ENCODE measurements at places on chromosomes 3 and 15.

DNA sequence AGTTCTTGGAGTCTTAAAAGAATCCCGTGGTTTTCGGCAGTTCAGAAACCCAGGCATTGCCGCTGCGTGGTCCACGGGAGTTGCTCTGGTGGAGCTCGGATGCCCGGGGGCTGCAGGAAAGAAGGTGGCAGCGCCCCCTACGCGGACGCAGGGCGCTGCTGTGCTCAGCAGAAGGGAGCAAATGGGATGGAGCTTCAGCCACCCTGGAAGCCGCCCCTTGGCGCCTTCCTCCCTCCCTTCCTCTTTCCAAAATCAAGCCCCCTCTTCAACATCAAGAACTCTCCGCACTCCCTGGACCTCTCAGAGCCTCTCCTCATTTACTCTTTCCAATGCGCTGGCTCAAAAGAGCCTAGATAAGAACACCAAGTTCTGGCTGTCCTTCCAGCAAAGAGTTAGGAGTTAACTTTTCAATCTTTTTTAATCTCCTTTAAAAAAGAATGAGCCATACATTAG is 880 bp upstream of the CHRNA7 start:
- DNase-seq: no peak

- no peak for DNase-seq
These were observed 70.0 kb upstream of the SKOR1 start for GRCh38 chr15:67755264-67755663.

GRCh38 chr3:194076475-194076874 is 59.5 kb upstream of the HES1 start:
- DNase-seq: no peak

DNA sequence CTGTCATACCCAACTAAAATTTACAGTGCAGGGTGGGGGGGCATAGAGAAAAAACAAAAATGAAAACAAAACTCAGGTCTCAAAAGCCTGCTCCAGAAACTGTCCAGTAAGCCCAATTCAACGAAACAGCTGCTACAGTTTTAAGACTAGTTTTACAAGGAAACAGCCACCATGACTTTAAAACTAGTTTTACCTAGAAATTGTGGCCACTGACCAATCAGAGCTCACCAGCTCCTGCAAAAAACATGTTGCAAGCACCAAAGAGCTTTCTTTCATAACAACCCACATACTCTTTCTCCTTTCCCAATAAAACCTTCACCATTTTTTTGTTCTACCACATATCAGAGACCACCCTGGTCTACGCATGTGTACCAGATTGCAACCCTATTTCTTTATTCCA is 7.3 kb upstream of the CFAP91 start:
- no peak for DNase-seq

DNA sequence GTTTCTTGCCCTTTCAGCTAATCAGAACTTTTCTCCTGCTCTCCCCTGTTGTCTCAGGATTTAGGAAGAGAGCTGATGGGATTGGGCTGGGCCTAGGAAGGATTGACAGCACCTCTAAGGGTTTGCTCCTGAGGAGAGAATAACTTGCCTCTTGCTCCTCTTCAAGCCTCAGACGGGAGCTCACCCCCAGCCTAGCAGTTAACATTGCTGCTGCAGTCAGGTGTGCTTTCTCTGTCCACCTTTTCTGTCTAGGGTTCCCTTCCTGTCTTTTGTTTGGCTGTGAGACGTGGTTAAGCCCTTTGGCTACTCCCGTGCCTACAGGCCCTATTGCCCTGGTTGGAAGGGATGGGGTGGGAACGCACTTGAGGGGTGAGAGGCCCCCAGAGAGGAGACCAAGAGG is 20.1 kb downstream of the TMEM108 start:
- DNase-seq: no peak

- peak; percentile 12 for DNase-seq
These were observed 278.6 kb downstream of the UBE2E2 start for GRCh38 chr3:23481616-23482278.

DNA sequence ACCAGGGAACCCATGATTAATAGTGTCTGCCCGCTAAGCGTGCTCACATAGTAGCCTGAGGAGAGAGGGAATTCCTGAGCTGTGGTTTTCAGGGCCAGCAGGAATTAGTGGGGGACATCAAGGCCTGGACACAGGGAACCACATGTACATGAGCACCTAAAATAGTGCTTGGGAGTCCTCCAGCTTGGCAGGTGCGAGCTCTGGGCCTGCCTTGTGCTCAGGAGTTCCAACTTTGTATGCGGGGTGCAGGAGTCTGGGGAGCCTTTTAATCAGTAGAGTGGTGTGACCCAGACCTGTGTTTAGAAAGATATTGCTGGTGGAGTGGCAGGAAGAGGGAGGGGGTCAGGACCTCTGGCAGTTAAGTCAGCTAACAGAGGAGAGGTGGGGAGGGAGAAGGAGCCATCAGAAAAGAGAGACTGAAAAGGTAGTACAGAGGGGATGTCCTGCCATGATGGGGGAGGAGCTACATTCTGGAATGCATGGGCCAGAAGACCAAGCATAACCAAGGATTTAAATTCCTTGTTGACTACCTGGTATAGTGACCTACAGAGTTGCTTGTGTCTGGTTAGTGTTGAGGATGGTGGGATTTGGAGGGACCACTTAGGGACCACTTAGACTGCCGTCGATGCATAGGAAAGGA is 1.9 kb downstream of the DAG1 start:
- DNase-seq: no peak

DNA sequence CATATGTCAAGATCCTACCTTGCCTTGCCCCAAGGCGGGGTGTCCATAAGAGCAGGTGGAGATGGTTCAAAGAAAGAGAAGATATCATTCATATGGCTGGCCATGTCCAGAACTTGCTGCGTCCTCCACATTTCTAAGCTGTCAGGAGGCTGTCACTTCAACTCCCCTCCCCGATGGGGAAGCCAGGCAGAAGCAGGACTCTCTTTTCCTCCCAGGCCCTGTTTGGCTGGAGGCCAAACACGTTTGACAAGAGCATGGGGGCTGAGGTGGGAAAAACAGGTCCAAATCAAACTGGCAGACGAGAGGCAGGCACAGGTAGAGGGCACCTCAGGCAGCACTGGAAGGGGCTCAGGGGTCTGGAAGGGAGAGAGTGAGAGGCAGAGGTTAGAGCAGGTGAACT is 37.7 kb downstream of the MESD start:
- no peak for DNase-seq

DNA sequence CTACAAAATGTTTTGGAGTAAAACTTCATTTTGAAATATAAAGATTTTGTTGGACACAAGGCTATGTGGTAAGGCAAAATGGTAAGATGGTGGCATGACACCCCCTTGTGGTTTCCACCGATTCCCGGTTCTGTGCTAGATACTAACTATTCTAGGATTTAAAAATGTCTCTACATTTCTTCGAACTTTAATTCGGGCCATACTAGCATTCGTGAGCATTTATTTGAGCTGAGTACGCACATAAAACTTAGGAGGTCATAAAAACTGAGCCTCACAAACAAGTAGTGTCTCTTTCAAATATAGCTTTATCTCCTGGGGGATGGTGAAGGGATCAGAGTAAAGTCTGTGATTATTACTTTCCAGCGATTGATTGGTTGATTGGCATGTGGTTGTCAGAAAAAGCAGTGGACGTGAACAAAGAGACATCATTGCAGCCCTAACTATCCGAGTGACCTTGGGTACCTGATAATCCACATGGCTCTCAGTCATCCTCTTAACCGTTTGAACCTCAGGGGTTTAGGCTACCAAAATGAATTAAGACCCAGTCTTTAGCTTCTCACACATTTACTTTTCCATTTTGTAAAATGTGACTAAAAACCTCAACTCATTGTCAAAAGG is 1.1 kb upstream of the ZNF639 start:
- no peak for DNase-seq

DNA sequence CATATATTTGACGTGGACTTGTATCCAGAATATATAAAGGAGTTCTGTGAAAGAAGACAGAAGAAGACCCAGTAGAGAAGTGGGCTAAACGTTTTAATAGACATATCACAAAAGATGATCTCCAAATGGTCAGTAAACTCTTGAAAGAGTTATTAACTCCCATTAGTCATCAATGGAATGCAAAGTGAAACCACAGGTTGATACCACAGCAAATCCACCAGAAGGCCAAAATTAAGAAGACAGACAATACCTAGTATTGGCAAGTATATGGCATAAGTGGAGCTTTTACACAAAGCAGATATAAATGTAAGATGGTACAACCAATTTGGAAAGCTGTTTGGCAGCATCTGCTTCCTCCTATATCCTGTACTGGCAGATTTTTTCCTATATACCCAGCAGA is 6.0 kb downstream of the SPATA16 start:
- DNase-seq: no peak

GRCh38 chr3:50189274-50189673 is 2.1 kb upstream of the GNAT1 start:
- peak; percentile 66 for DNase-seq

DNA sequence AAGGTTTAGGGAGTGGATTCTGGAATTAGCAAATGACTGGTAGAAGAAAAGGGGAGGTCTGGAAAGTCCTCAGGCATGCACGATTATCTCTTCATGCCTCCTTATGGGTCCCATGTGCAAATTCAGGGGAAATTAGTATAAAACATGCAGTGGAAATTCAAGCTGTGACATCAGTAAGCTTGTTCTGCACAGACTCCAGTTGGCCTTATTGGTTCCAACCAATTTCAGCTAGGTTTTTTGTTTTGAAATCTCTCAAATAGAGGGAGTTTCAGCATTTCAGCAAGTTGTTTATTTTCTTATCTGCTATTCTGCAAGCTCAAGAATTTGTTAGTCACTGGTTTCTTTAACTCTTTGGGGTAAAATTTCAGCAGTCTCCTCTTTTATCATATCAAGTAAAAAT is 774 bp upstream of the TMCO5A start:
- DNase-seq: peak; percentile 56

- DNase-seq: no peak
These were observed 123.9 kb downstream of the IL20RB start for GRCh38 chr3:137081711-137082110.

- DNase-seq: no peak
These were observed 172.3 kb downstream of the MYRIP start for GRCh38 chr3:39981547-39982184.

DNA sequence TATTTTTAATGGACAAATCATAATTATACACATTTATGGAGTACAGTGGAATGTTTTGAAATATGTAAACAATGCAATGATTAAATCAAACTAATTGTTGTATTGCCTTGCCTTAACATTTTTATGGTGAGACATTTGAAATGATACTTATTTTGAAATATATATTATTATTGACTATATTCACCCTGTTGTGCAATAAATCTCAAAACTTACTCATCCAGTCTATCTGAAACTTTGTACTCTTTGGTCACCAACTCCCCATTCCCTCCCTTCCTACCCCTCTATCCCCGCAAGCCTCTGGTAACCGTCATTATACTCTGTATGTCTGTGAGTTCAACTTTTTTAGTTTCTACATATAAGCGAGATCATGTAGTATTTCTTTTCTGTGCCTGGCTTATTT is 74.7 kb upstream of the GOLGA6B start:
- no peak for DNase-seq

- DNase-seq: no peak
These were observed 18.9 kb downstream of the SST start for GRCh38 chr3:187651282-187651681.

- DNase-seq: no peak
These were observed 262.9 kb downstream of the IL5RA start for GRCh38 chr3:2847062-2847841.

GRCh38 chr3:136979204-136979603 is 21.4 kb downstream of the IL20RB start:
- no peak for DNase-seq

GRCh38 chr3:99662838-99663570 is 24.6 kb downstream of the COL8A1 start:
- no peak for DNase-seq

DNA sequence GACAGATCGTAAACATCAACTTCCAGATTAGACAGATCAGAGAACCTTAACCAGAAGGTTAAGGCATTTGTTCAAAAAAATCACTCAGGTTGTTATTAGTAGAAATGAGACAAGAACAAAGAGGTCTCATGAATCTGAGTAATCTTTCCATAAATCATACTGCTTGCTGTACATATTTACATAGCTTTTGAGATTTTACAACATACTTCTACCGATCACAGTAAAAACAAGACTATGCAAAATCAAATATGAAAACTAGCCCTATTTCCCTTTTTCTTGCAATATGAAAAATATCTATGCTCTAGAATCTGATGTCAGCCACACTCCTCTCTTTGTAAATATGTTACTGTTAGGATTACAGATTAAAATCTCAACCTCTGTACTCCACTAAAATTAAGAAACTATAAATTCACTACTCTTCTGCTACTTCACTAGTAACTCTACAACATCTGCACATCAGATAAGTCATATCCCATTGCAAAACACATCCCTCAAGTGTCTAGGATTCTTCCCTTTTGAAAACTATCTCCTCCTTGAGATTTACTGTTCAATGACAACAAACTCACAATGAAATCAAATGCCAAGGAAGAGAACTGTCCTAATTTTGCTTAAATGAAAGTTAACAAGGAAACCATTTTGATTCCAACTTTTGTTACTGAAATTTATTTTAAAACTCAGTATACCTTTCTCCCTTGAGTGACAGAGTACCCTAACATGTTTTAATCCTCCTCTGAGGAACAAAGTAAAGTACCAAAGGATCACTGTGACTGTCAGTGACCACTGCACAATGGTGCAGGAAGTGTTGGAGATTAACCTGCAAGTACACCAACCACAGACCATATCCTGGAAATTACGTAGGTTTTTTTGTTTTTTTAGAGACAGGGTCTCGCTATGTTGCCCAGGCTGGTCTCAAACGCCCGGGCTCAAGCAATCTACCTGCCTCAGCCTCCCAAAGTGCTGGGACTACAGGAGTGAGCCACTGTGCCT is 12.8 kb downstream of the DCUN1D1 start:
- no peak for DNase-seq

DNA sequence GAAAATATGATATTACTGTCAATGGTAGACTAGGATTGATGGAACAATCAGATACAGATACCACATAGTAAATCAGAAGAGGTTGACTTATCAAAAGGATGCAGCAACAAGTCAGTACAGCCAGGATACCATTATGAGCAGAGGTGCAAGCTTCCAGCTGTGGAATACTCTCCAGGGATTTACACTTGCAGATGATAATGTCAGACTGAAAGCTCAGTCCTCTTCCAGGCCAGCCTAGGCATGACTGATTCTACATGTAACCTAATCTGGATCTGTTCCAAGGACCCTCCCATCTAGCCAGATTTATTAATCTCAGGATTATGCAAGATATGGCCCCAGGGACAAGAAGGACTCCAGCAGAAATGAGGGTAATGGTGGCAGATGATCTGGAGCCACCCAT is 8.2 kb downstream of the FILIP1L start:
- DNase-seq: no peak

- DNase-seq: no peak
These were observed 230.8 kb downstream of the FEZF2 start for GRCh38 chr3:62142331-62143085.

DNA sequence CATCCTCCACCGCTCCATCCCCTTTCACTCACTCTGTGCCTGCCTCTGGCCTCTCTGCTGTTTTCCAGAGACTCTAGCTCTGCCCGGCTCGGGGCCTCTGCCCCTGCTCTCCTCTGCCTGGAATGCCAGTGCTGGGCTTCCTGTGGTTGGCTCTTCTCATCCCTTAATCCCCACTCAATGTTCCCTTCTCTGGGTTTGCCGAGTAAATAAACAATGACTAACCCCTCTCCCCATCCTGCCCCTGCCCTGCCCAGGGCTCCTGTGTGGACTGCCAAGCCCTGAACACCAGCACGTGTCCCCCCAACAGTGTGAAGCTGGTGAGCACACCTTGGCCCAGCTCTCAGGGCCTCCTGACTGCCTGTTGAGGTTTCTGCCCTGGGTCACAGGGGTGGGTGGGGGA is 12.2 kb downstream of the STAB1 start:
- DNase-seq: no peak
